ENCODE measurements at places on chromosomes 6 and 20. TPM values are rescaled to one million over a fixed set of nuclear protein-coding genes. Genes with fewer than 3 reads are reported as not detected.

Gene CST1
- 4.0 TPM for polyA plus RNA-seq

Gene HLA-DRA
- 7.7 TPM for polyA plus RNA-seq

Gene BTN1A1
- 0.13 TPM for polyA plus RNA-seq

Gene SLC26A8
- polyA plus RNA-seq, result 0.89 TPM

Gene STX16
- 31.2 TPM for polyA plus RNA-seq

Gene POU3F2
- polyA plus RNA-seq, result 0.31 TPM

All from GM23338 (cell line).